ENCODE measurements at places on chromosomes 5 and 9. TPM values are rescaled to one million over a fixed set of nuclear protein-coding genes. Genes with fewer than 3 reads are reported as not detected.

- DNase-seq, result no peak
These were observed 136.6 kb downstream of the SEMA6A start for GRCh38 chr5:116437922-116438578.

DNA sequence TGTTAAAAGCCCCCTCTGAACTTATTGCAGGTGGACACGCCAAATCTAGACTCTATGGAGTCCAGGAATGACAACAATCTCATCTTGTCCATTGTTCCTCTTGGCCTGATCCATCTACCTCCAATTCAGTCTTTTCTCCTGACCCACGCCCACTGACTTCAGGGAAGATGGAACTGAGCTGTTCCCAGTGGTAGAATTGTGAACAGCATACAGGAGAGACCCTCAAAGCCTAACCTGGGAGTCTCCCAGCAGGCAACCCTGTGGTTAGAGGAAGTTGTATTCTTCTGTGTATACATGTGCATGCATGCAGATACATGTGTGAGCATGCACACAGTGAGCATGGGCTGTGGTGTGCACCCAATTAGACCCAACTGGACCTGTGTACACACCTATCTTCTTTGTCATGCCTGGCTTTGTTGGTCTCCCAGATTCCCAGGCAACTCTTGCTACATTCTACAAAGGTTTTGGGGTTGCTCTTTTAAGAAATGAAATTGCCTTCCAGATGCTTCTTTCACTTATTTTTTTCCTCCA lies 286.0 kb downstream of the ZSWIM6 start:
- DNase-seq, result no peak

DNA sequence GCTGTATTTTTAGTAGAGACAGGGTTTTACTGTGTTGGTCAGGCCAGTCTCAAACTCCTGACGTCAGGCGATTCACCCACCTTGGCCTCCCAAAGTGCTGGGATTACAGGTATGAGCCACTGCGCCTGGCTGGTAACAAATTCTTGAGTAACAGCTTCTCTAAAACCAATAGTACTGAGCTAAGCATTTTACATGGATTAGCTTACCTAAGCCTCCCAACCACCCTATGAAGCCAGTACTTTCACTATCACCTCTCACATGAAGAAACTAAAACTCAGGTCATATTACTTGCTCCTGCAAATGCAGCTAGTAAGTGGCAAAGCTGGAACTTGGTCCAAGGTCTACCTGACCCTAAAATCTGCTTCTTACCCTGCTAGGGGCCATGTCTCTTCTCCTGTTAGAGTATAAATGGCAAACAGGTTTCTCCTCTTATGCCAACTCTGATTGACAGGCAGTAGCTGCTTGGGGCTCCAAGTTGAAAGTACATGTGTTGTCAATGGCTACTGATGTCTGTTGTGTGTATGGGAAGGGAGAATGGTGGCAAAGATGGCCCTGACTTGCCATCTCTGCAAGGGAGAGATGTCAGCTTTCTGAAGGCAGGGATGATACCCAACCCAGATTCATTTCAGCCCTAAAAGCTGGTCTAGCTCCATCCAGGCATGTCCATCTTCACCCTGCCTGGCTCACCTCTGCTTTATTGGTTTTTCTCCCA lies 4.0 kb downstream of the PHF19 start:
- DNase-seq, result no peak

DNA sequence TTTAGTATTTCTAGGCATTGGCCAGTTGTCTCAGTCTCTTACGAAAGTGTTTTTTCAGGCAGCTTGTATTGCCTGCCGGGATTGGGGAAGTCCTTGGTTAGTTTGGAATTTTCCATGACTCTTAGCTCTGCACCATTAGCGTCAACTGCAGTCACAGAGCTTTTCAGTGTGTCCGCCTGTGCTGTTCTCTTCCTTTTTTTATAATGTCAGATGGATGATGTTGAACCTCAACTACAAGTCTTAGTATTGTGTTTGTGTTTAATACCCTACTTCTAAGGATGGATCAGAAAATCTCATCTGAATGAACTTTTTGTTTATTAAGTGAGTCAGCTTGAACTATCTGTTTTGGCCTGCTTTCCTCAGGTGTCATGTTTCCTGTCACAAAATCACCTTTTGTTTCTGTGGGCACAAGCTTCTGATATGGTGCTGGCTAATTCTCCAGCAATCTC lies 33.1 kb downstream of the ATP6V0E1 start:
- DNase-seq, result no peak

DNA sequence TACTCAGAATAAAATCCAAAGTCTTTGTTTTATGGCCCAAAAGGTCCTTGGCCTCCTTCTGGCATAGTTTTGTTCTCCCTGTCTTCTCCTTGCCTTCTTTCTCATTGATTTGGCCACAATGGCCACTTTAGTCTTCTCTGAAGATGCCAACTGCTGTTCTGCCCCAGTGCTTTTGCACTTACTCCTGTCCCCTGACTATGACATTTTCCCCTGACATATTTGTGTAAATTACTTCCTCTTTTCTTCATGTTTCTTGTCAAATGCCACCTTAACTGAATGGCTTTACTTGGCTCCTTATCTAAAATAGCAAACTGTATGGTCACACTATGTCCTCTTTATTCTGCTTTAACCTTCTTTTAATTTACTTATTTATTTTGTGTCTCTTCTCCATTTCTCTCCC lies 484.7 kb upstream of the ARRDC3 start:
- no peak for DNase-seq

DNA sequence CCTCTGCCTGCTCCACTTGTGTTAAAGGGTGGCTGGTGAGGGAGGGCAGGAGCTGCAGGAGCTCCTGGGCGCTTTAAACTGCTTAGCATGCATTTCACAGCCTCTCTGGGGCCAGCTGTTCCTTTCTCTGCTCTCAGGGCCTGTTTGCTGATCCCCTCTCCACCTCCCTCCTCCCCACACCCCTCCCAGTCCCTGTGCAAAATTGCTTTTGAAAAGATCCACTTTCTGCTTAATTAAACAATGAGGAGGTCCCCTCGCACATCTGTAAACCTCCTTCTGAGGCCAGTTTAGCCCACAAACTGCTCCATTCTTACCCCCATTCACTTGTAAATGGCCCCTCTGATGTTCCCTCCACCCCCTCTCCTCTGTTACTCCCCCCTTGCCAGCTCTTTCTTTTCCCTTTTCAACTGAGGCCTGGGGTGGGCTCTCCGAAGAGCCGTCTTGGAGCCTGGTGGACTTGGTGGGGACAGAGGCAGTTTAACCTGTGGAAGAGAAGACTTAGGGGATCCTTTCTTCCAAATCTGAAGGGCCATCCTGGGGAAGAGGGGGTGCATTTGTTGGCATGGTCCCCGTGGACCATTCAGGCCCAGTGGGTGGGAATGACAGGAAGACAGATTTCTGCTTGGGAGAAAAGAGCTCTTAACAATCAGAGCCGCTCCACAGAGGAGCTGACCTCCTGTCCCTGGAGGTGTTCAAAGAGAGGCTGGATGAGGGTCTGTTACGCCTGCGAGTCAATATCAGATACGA lies 12.0 kb downstream of the URM1 start:
- no peak for DNase-seq

GRCh38 chr5:169164481-169164925 lies 136.4 kb downstream of the SLIT3 start:
- no peak for DNase-seq

DNA sequence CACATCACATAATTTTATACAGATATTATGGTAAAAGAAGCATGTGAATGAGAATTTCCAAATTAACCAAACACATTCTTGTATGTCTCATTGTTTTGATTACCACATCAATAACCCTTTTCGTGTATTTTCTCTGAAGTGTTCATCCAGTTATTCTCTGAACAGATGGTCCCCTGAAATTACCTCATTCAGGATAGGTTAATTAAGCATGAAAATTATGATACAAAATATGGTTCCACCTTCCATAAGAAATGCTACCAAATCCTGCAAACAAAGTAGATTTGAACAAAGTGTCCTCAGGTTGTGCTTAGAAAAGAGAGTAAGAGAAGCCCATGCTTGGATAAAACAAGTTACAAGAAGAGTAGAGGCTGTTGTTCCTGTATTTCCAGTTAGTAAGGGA lies 83.1 kb upstream of the LMNB1 start:
- DNase-seq, result no peak

- no peak for DNase-seq
These were observed 28.7 kb downstream of the PTTG1 start for GRCh38 chr5:160450164-160450932.

DNA sequence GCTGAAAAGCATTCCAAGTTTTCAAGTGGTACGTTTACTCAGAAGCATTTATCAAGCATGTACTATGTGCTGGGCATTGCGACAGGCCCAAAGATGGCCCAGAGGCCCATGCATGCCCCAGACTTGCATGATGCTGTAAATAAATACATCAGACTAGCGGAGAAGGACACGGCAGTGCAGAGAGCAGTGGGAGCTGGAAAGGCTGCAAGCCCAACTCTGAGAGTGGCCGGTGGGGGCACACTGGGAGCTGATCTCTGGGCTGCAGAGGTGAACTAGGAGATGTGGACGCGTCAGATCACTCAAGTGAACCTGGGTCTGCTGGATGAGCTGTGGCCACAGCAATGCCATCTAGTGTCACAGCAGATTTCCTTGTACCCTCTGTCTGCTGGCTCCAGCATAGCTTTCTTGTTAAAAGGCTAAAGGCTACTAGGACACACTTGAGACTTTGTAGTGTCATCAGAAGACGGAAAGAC lies 246.9 kb downstream of the FANCC start:
- DNase-seq, result no peak

DNA sequence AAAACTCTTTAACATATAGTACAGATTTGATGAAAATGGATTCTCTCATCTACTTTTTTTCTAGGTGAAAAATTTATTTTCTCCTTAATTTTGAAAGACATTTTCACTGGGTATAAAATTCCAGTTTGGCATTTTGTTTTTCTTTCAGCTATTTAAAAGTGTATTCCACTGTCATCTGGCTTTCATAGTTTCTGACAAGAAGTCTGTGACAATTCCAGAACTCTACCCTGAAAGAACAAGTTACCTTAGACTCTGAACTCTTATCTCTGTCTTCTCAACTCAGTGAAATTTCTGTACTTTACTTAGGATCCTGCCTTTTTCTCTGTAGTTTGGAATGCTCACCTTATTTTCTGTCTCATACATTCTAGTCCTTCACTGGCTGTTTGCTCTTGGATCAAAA lies 161.7 kb downstream of the RANBP17 start:
- DNase-seq, result no peak

- DNase-seq, result no peak
These were observed 16.9 kb upstream of the NKD2 start for GRCh38 chr5:991472-992267.

- no peak for DNase-seq
These were observed 166.6 kb downstream of the ROR2 start for GRCh38 chr9:91783411-91783810.

DNA sequence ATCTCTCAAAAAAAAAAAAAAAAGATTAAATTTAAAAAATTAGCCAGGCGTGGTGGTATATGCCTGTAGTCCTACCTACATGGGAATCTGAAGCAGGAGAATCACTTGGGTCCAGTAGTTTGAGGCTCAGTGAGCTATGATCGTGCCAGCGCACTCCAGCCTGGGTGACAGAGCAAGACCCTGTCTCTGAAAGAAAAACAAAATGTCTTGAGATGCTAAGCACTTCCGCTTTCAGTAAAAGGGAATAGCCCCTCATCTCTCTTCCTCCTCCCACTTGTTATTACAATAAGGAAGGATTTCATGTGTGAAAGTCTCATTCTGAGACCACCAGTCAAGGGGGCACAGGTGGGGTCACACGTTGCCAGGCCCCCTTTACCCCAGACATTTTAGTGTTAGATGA lies 79.4 kb downstream of the GOLPH3 start:
- no peak for DNase-seq

GRCh38 chr5:41281215-41281810 lies 68.0 kb upstream of the C6 start:
- no peak for DNase-seq

GRCh38 chr5:43967165-43967564 lies 364.2 kb downstream of the NNT start:
- no peak for DNase-seq

GRCh38 chr5:40490464-40491111 lies 189.1 kb upstream of the PTGER4 start:
- DNase-seq, result no peak

DNA sequence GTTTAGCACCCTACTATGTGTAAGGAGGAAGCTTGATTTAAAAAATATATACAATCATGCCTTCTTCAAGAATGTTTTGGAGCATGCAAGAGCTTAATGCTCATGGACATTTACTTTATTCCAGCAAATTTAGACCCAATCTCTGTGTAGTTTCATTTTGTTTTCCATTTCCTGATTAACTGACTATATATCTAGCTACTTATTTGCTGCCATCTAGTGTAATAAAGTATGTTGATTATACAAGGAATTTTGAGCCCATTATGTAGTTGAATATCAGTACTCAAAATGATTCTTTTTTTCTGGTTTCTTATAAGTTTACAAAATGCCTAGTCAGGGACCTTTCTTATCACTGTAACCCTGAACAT lies 100.0 kb upstream of the CCDC152 start:
- no peak for DNase-seq

DNA sequence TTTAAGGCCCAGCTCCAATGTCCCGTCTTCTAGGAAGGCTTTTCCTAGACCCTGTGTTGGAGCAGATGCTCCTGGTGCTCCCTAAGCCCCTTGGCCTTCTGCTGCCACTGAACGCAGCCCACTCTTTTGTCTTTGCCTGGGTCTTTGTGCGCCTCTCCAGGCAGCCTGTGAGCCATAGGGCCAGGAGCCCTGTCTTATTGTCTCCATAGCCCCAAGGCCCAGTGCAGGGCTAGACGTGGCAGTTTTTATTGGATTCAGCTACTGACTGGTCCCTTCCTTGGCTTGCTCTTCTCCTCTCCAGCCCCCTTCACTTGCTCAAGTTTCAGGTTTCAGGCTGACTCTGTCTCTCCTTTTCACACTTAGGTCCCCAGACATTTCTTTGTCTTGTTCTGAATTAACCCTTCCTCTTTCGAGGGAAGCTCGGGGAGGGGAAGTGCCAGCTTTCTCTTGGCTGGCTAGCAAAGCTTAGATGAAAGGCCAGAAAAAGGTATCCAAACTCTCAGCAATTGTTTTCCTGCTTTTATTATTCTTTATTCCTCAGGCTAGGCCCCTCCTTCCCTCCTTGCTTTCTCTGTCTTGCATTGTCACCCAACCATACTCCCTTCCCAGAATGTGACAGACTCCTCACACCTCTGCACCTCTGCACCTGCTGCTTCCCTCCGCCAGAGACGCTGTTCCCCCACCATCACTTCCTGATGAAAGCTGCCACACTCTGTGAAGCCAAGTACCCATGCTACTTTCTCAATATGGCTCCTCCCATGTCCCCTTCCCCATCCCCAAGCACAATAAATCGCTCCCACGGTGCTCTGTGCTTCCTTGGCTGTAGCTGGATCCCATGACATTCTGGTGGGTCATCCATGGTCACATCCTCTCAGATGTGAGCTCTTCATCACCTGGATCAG lies 101.6 kb upstream of the CPEB4 start:
- DNase-seq, result no peak

- DNase-seq, result no peak
These were observed 31.6 kb downstream of the ABLIM3 start for GRCh38 chr5:149172709-149173505.

- no peak for DNase-seq
These were observed 166.0 kb upstream of the IRX2 start for GRCh38 chr5:2917524-2917923.

WWC1 gene
- 8.5 TPM for total RNA-seq

BARHL1 gene
- not detected for total RNA-seq

ARL14EPL gene
- not detected for total RNA-seq

RNF183 gene
- not detected for total RNA-seq

FABP6 gene
- not detected for total RNA-seq

NR4A3 gene
- total RNA-seq, result 0.12 TPM

PCDHB16 gene
- 1.1 TPM for total RNA-seq

MYOZ3 gene
- 0.93 TPM for total RNA-seq

C9orf40 gene
- 6.4 TPM for total RNA-seq

ACTBL2 gene
- 2.8 TPM for total RNA-seq

SRD5A1 gene
- 33.7 TPM for total RNA-seq

OMD gene
- total RNA-seq, result not detected

Measured in glomerular endothelial cell (primary cell).